ENCODE measurements at places on chromosomes 7 and 10.

GRCh38 chr7:147279514-147279913, 1162.9 kb downstream of the CNTNAP2 start:
- no peak for DNase-seq

DNA sequence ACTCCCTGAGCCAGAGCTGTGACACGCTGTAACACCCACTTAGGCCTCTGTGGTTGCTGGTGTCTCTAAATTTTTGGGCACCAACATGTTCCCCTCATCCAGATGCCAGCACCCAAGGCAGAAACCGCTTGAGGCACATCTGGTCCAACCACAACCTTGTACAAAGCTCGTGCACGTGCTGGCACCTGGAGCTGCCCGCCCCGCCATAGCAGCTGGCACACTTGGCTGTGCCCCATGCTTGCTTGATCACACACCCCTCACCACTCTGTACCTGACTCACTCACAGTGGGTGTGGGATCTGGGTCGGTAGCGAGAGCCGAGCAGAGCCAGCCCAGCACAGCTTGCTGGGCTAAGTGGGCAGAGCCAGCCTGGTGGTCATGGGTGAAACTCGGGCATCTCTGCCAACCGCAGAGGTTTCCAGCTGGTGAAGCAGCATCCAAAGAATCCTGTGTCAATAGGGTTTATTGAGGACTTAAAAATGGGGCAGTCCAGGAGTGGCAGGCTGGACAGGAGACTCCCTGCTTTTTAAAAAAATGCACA, 1210.4 kb downstream of the TYW1 start:
- DNase-seq = no peak

- DNase-seq = no peak
Measured at GRCh38 chr10:133097418-133097817, 9.7 kb downstream of the ADGRA1 start.

DNA sequence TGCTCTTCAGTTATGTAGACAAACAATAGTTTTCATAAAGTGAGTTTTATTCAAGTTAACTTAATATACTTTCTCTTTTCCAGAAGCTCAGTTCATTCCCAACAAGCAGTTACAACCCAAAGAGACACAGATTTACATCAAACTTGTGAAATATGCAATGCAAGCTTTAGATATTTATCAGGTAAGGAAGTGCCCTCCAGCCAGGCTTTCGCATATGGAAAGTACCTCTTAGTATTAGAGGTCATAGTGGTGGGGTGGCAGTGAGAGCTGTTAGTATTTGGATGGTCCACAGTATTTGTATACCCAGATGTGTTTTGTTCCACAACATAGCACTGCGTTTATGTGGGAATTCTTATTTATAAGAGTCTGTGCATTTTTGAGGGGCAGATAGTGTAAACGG, 32.1 kb downstream of the TRRAP start:
- no peak for DNase-seq

DNA sequence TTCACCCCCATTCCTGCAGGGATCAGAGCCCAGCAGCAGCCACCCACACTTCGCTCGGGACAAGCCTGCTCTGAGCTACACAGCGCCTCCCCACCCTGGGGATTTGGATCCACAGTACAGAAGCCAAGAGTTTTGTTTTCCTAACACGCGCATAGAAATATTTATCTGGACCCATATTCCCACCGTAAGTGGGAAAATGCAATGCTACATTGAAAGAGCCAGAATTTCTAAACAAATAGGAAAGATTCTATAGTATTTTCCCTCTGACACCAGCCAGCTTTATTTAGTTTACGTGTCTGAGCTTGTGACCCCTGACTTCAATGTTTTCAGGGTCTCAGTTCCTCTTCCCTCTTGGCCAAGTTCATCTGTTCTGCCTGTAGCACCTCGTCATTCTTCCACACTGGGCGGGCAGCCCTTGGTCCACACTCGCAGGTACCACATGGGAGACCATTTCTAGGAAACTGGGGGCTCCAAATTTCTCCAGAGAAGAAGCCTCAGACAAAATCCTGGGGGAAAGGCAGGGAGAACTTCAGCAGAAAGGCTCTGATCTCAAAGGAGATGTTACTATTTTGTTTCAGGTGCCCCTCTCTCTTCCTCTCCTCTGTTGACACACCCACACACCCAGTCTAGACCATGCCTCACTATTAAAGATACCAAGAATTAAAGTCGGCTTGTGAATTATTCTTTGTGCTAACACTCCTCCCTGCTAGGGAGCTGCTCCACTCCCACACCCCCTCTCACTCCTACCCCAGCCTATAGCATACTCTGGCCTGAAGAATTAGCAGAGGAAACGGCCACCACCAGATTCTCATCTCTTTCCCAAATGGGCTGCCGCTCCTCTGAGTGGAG, 116.0 kb upstream of the PCGF5 start:
- no peak for DNase-seq

GRCh38 chr7:158898025-158898424, 41.7 kb downstream of the DYNC2I1 start:
- DNase-seq = no peak

- no peak for DNase-seq
Measured at GRCh38 chr7:65338346-65338745, 35.3 kb upstream of the ZNF92 start.

GRCh38 chr10:132946311-132946710, 3.9 kb upstream of the CFAP46 start:
- DNase-seq = no peak

- no peak for DNase-seq
Measured at GRCh38 chr10:82208726-82209125, 333.7 kb downstream of the NRG3 start.

- no peak for DNase-seq
Measured at GRCh38 chr7:151999424-152000090, 25.9 kb upstream of the GALNT11 start.

- no peak for DNase-seq
Measured at GRCh38 chr10:113086282-113086681, 136.2 kb downstream of the TCF7L2 start.

GRCh38 chr7:82183634-82184033, 259.9 kb downstream of the CACNA2D1 start:
- no peak for DNase-seq

DNA sequence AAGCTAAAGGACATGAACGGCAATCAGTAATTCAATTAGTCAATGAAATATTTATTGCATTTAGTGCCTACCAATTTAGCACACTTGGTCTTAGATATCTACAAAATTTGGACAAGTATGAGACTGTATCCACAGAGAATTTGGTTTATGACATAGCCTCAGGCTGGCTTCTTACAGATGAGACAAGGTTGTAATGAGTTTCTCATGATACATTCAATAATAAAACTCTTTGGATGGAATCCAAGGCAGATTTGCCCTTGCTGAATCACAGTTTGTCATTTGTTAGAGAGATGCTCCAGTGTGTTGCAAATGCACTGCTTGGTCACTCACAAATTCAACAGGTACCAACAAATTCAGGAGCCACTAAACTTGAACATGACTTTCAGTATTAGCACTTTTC, 162.5 kb downstream of the GPR37 start:
- no peak for DNase-seq

DNA sequence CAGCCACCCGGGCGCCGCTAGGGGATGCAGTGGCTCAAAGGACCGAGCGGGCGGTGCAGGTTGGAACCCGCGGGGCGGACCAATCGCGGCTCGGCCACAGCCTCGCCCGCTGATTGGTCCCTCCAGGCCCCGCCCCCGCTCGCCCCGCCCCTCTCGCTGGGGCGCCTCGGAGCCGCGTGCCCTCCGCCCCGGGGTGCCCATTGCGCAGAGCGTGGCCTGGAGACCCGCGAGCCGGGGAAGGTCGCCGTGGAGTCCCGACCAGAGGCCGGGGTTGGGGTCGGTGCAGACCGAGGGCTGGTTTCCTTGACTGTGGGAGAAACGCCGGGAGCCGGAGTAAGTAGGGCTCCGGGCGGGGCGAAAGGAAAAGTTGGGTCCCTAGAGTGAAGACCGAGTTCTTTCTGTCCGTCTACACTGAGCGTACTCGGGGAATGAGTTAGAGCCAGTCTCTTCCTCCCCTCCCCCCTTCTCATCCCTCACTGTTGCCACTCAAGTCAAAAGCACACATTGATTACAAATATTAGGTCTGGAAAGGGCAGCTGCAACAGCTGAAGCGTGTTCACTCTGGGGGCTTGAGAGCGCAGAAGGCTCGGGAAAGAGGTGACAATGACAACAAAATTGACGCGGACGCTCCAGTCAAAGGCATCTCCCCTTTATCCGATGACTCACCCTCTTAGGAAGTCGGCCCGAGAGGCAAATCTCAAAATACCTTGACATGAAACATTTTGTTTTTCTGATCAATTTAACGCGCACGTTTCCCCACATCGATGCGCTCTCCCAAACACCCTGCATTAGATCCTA, 843 bp upstream of the GATA3 start:
- peak; percentile 83 for DNase-seq

- DNase-seq = no peak
Measured at GRCh38 chr7:156781972-156782371, 111.0 kb downstream of the LMBR1 start.

DNA sequence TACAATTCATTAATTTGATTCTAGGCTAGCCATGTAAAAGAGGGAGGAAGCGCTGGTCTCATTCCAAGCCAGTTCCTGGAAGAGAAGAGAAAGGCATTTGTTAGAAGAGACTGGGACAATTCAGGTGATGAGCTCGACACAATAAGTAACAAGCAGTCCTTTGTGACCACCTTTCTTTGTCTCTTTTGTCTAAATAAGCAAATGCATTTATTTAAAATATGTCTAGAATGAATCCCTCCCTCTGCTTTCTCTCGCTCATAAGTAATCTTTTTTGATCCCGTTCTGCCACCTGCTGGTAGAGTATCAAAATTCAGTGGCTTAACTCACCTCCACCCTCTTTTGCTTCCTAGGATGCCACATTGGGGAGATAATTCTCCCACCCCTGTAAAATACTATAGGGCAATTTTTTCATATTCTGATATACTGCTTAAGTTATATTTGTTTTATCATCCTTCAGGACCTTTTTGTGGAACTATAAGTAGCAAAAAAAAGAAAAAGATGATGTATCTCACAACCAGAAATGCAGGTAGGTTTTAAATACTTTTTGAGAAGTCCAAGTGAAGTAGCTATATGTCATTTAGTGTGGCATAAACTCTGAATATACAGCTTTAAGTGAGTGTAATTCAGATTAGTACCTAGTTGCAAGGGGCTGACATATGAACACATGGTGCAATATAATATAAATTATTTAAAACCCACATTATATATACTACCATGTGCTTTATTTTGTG, 91.5 kb downstream of the GSDME start:
- peak; percentile 9 for DNase-seq

DNA sequence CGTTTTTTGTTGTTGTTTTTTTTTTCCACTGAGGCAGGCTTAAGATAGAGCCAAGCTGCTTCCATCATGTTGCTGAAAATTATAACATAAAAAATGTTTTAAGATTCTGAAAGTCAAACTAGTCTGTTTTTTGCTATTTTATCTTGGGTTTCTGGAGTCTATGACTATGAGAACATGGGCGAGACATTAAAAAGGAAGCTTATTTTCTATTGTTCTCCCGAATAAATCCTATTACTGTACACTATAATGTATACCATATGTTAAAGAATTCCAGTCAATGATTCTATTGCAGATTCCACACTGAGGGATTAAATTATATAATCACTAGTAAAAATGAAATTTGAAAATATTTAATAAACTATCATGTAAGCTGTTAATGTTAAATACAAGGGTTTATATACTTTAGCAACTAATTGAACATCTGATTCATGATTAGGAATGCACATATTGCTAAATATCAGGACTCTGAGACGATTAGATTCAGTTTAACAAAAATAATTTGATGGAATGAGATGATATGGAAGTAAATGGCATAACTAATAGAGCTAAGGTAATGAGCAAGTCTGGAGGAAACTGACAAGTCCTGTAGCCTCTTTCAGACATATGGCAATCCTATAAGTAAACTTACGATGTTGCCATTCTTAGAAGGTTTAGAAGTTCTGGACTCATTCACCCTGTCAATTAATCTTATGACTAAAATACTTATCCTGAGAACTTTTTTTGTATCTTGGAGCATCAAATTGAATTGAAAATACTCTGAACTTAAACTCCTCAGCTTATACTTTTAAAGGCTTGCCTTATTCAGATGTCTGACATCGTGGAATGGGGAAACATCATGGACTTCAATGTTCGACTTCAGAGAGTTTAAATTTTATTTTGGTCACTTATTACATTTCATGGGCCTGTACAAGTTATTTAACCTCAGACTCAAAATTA, 294.8 kb upstream of the DGKB start:
- no peak for DNase-seq

DNA sequence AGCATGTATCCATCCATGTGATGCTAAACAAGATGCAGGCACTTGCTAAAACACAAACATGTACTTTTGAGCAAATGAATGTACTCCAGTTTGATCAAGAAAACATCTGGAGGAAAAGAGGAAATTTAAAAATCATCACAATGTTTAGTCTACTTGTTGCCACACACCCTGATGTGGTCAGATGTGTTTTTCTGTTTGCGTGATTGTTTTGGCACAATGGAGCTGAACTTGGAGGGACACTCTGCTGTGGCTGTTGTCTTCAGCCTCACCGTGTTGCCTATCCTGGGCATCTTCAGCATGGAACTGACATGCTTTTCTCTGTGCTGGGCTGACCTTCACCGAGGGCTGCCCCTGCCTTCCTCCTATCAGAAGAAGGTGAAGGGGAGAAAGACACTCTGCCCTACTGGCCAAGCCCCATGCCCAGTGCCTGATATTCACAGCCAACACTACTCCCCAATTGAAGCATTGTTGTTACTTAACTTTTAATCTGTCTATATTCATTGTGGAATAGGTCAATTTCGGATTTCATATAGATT, 268.3 kb upstream of the IGFBP3 start:
- DNase-seq = no peak

GRCh38 chr7:131424219-131424822, 96.6 kb downstream of the MKLN1 start:
- DNase-seq = no peak

DNA sequence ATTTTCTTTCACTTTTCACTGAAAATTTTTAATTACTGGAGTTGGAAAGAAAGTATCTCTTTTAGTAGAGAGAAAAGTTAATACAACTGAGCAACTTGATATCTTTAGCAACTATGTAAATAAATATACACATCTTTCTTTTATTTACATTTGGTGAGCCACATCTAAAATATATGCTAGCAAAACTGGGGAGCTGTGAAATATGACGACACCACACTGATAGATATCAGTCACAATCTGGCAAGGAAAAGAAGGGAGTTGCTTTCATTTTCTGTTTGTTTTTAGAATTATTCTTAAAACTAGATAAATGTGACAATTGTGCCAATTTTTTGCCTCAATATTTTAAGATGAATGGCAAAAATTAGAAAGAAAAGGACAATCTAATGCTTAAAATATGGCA, 2.7 kb upstream of the ZNF804B start:
- no peak for DNase-seq

GRCh38 chr7:104971290-104972071, 42.5 kb upstream of the KMT2E start:
- no peak for DNase-seq

GRCh38 chr10:97329766-97330165, 4.8 kb downstream of the FRAT2 start:
- DNase-seq = no peak

DNA sequence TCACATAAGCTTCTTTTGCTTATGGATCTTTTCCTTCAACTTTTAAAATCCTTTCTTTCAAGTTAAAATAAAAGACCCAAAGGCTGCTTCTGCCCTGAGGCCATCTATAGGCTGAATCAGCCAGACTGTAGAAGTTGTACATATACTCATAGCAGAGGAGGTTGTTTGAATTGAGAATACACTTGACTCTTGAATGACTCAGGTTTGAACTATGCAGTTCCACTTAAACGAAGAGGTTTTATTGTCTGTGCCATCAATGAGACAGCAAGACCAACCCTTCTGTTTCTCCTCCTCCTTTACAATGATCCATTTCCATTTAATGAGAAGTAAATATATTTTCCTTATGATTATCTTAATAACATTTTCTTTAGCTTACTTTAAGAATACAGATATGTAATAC, 5.8 kb downstream of the ZNF365 start:
- DNase-seq = no peak
